ENCODE measurements at places on chromosomes 11 and 22.

DNA sequence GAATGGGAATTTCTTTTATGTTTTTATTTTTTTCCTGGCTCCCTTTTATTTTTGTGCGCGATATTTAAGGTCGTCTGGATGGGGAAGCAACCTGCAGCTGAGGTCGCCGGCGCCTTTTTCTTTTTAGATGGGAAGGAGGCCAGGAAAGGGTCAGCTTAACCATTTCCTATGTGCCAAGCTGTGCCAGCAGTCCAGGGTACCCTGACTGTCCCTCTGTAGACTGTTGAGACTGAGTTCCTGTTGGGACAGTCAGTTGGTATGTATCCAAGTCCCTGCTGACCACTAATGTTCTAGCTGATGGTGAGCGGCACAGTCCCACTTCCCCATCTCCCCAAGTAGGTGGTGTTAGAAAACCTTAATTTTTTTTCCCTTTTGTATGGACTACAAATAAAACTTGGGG is 10.5 kb downstream of the RBM14 start:
- DNase-seq: no peak

GRCh38 chr11:95595541-95595940 is 194.0 kb downstream of the FAM76B start:
- DNase-seq: no peak

DNA sequence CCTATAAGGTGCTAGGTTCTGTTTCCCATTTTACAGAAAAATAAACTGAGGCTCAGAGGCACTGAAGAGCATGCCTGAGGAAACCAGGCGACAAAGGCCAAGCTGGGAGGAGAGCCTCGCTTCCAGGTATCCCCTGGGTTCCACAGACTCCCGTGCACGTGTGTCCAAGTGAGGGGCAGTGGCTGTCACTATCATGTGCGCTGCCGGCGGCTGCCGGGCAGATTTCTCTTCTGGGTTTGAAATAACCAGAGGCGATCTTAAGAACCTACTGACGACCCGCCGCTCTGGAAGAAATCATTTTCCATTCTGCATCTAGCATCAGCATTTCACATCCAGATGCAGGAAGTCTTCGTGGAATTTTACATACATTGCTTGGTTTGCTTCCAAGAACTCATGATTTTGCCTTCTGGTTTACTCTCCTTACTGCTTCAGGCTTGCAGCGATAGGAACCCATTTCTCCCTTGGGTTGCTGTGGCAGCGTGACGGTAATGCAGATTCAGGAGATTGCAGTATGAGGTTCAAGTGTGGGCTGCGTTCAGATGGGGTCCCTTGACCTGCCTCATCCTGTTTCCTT is 28.6 kb downstream of the ARHGAP8 start:
- DNase-seq: no peak

DNA sequence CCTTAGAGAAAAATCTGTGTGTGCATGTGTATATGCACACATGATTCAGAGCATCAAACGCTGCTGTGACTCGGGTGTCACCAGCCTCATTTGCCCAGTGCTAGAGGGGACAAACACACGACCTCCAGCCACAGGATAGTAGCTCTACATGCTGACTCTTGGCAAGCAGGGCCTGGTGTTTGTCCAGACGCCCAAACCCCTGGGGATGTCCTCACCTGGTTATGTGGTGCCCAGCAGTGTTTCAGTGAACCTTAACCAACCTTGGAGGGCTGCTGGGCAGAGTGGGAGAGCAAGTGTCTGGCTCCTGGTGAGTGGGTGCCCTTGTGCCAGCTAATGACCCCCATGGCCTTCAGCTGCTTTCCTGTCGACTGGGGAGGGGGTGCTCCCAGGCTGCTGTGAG is 26.7 kb downstream of the IGLL1 start:
- DNase-seq: no peak

DNA sequence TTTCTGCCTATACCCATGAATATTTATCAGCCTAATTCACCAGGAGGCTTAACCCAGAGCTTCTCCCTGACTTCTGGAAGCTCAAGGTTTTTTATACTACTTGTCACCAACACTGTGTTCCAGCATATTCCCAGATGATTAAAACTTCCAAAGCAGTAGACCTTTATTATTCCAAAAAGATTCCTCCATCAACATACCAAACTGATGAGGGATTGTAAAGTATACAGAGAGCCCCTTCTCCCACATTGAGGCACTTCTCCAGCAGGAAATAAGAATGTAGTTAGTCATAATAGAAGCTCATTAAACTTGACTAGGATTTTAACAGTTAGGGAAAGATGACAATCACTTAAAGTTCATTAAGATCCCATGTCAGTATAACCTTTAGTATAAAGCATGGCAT is 51.4 kb upstream of the CEP126 start:
- no peak for DNase-seq

- peak; percentile 51 for DNase-seq
Observed at GRCh38 chr11:75022759-75023396, 34.1 kb downstream of the NEU3 start.

GRCh38 chr11:45042560-45042959 is 91.9 kb upstream of the TP53I11 start:
- no peak for DNase-seq

DNA sequence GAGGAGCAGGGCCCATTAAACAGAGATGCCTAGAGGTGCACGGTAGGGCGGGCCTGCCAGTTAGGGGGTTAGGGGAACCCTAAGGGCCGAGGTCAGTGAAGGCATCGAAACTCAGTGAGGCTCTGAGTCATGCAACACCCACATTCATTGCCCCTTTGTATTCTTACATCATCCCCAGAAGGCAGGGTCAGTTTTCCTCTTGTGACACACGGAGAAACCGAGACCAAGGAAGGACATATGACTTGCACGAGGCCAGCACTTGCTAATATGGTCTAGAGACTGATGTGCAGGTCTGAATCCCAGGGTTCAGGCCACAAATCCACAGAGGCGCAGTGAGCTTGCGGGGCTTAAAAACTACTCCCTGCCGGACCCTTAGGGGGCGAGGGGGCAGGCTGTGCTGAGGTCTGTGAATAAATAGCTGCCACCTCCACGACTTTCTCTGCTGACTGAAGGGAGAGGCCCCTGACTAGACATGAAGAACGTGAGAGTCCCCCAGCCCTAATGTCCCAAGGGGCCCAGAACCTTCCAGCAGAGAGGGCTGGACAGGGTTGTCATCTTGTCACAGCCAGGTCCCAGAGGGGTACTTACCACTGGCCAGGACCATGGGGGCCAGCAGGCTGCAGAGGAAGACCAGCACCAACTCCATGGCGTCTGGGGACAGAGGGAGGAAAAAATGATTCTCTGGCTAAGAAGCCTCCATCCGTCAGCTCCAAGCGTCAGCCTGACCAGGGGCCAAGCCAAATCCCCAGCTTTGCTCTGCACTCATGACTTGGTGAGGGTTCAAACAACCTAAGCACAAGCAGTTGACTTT is 17.8 kb upstream of the FXYD2 start:
- no peak for DNase-seq

DNA sequence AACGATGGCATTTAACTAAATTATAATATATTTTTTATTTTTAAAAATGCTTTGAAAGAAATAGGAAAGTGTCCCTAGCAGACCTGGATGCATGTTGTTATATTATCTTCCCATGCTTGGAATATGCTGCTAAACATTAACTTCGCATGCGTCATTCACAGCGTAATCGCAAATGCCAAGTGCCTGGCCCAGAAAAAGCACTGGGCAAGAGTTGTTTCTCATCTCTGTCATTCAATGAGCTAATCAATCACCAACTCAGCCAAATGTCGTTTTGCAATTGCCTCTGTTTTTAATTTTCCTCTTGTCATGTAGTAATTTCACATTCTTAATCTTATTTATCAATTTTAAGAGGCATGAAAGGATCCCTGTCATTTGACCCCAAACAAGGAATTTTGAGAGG is 1421.9 kb downstream of the BRD1 start:
- no peak for DNase-seq

DNA sequence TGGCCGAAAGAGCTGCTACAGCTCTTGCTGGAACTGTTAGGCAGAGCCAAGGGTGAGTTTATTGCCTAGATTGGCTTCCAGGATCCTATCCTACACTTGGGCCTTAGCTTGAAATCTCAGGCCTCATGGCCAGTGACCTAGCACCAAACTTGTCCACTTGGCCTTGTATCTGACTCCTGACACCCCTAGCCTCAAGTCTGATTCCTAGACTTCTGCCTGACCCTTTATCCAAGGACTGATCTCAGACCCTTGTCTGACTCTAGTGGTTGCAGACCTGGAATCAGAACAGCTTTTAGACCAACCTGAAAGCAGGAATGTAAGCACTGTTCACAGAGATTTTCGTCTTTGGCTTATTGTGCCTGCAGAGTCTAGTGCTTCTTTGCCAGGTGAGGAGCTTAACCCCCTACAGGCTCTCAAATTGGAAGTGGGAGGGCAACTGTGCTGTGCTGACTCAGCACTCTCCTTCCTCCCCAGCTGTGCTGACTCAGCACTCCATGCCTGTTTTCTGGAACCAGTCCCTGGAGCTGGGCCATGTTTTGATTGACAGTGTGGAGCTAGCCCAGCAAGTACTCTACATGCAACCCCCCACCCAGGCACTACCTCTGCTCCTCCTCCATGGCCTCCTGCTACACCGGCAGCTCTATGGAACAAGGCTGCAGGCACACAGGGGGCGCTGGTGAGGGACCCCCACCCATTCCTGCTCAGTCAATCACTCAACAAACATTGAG is 35.1 kb downstream of the RRP8 start:
- no peak for DNase-seq

DNA sequence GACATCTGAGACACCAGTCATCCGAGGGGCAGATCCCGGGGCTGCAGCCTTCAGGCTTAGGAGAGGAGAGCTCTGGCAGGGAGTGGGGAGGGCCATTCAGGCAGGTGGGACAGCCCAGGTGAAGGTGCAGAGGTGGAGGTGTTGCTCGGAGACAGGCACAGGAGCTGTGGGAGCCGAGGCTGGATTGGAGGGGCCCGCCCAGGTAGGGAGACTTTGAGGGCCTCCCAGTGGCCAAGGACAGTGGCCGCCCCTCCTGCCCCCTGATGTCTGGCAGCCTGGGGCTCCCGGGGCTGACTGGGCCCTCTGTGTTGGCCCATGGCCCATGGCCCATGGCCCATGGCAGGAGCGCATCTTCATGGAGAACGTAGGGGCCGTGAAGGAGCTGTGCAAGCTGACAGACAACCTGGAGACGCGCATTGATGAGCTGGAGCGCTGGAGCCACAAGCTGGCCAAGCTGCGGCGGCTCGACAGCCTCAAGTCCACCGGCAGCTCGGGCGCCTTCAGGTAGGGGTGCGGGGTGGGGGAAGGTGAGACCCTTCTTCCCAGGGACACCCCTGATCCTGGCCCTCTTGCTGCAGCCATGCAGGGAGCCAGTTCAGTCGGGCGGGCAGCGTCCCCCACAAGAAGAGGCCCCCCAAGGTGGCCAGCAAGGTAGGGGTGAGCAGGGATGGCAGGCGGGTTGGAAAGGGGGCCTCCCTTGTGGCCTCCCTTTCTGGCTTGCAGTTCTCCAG is 13.3 kb downstream of the TMEM258 start:
- DNase-seq: no peak
